ENCODE measurements at places on chromosomes 3 and 15.
A peak's percentile ranks its signal among the peaks of the same experiment; 100 is the strongest.

DNA sequence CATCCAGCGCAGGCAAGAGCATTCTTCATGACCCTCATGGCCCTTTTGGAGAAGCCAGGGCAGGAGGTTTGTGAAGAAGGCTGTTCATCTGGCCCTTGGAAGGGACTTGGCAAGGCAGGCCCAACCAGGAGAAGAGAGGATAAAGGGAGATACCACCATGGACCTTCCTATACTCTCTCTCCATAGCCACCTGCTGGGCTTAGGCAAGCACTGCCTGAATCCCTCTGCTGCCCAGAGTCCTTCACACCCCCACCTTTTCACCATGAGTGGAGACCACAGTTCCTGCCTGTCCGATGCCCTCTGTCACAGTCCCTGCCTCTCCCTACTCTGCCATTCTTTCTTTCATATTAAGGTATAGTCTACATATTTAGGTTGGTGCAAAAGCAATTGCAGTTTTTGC, 10.6 kb upstream of the SFMBT1 start:
- peak; percentile 51 for DNase-seq

GRCh38 chr3:58556761-58557221, 19.8 kb upstream of the ACOX2 start:
- no peak for DNase-seq

DNA sequence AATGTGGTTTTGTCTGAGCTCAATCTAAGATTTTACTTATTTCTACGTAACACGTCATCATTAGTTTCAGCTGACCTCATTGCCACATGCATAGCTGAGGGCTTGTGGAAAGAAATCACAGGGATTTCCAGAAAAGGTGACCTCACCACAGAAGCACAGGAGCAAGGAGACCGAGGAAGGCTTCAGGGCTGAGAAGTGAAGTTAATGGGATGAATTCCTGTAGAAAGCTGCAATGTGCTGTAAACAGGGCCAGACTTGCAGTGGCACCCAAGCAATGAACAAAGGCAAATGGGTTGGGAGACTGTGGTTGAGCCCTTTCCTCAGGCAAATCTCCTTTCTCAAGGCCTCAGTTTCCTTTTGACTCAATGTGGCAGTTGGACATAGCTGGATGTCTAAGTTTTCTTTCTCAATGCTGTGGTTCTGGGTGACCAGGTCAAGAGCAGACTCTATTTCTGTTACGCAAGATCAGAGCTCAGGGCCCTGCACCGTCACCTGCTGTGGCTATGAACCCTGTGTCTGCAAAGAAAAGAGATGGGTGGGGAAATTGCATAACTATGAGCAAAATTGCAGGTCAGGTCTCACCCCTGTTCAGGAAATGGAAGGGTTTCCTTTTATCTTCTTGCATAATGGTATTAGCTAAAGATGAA, 252.2 kb upstream of the TBL1XR1 start:
- DNase-seq = peak; percentile 36

DNA sequence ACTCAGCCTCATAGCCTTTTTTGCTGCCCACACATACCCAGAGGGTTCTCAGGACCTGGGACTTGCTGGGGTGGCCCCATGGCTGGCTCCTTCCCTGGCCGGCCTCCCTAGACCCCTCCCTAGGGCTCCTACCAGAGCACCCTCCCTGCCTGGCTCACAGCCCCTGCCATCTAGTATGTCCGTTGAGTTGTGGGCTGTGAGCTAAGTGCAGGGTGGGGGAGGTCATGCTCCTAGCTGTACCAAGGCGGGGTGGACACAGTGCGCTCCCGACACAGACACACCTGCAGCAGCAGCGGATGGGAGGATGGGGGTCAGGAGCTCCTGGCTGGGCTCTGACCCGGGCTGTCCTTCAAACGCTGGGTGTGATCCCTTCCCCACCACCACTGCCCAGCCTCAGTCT, 41.6 kb downstream of the HMCES start:
- DNase-seq = no peak

GRCh38 chr15:76382987-76383728, 46.6 kb downstream of the ISL2 start:
- DNase-seq = no peak

GRCh38 chr3:51678641-51679040, 7.6 kb downstream of the TEX264 start:
- DNase-seq = no peak

DNA sequence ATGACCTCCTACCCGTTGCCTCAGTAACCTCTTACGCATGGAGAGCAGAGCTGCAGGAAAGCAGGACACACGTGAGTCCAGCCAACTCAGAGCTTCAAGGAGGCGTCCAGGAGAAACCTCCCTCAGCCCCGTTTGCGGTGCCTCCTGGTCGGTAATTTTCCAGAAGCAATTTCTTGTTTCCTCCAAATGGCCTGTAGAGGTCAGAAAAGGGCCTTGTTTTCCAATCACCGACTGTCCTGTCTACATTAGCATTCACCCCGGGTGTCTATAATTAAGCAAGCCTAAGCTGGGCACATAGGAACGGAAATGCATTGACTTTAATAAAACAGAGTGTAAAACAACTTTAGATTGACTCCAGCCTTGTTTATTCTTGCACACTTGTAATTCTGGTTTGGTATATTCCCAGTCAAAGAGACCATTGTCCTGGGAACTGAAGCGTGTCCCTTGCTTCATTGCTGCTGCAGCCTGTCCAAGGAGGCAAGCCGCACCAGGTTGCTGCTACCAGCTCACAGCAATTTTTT, 836.2 kb downstream of the AGBL1 start:
- DNase-seq = peak; percentile 52

- no peak for DNase-seq
Observed at GRCh38 chr3:63968612-63969350, 54.5 kb downstream of the PSMD6 start.

DNA sequence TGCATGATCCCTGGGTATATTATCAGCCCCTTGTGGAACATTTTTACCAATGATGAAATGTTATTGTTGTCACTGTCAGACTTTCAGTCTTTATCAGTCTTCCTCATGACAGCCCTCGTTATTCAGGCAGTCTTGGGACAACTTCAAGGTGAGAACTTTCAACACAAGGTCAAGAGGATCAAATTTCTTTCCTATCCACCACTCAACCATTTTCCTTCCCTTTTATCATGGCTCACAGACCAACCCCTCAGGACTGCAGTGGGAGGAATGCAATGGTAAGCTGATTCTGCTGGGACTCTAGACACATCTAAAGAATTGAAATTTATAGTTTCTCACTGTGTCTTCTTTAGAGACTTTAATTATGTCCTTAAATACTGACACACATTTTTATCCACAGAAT, 107.0 kb upstream of the LSAMP start:
- no peak for DNase-seq

DNA sequence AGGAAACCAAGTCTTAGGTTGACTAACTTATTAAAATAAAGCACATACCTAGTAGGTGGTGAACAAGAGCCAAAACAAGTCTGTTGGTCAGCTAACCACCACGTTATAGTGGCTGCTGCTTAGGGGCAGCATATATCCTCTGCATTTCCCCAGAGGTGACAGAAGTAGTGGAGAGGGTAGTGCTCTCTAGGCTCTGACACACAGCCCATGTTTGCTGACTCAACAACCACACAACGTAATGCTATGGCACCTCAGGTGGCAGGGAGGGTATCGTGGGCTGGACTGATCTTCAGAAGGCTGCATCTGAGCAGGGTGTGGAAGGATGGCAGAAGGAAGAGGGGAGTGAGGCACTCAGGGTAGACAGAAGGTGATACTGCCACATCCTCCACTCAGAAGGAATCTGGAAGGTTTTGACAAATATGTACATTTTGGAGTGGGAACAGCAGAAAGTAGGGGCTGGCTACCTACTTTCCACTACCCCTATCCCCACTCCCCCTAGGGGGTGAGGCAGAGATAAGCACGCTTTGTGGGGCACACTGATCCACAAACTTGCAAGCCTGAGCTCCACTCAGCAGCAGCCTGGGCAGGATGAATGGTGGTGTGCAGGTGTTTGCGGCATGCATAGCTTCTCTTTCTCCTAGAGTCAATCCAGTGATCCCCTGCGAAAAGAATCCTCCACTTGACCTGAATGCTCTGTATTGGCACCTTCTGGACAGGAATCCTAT, 178.1 kb downstream of the RORA start:
- peak; percentile 31 for DNase-seq

- DNase-seq = no peak
Observed at GRCh38 chr3:196115678-196116083, 33.8 kb upstream of the TFRC start.

DNA sequence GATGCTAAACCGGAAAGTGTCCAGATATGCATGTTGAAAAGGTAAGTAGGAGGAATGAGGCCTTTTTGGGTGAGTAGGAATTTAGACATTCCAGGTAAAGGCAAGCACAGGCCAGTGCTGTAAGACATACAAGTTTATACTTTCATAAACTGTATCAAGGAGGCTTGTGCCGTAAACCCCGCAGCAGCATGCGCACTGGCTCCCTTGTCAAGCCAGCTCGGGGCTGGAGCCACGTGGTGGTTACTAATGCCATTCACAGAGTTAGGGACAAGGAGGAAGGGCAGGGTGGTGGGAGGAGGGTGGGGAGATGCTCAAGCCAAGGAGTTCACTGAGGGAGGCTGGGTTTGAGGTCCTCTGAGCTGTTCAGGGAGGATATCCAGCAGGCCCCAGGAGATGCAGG, 35.8 kb downstream of the PLD1 start:
- no peak for DNase-seq

- DNase-seq = no peak
Observed at GRCh38 chr3:95655363-95655986, 1158.9 kb upstream of the EPHA6 start.

- DNase-seq = no peak
Observed at GRCh38 chr3:88985491-88985890, 121.9 kb upstream of the EPHA3 start.

All from SW480 (cell line).